ENCODE measurements at places on chromosomes 5 and 9.

GRCh38 chr5:10194083-10194482 is 55.6 kb downstream of the ATPSCKMT start:
- H3K27me3 ChIP-seq: no peaks in the 10 kb centered on the region
- no peaks in the 10 kb centered on the region for H3K36me3 ChIP-seq

DNA sequence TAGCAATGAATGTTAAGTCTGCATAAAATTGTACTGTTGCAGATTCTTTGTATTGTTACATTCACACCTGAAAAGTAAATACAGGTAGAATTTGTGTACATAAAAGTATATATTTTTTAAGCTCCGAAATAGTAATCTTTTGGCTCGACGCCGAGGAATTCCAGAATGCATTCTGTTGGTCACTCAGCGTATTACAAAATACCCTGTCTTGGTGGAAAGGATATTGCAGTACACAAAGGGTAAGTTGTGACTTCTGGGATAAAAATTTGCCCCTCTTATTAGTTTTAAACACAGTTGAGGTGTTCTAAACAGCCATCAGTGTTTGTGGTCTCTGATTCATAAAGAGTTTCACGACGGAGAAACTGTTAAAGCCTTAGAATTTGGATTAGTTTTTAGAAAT is 257.6 kb downstream of the ARHGEF28 start:
- H3K4me1 ChIP-seq: no peaks in the 10 kb centered on the region
- no peak overlapping the region for H3K4me3 ChIP-seq
- no peak for DNase-seq
- H3K27ac ChIP-seq: no peak overlapping the region
- H3K36me3 ChIP-seq: no peaks in the 10 kb centered on the region

GRCh38 chr9:71858812-71859211 is 52.2 kb downstream of the ABHD17B start:
- H3K4me1 ChIP-seq: peaks cover 31% of the 10 kb centered on the region
- peaks cover 40% of the 10 kb centered on the region for H3K36me3 ChIP-seq
- no peak for DNase-seq
- H3K27ac ChIP-seq: peak overlapping the region; percentile 79
- no peak overlapping the region for H3K4me3 ChIP-seq
- H3K27me3 ChIP-seq: no peaks in the 10 kb centered on the region

- H3K36me3 ChIP-seq: no peaks in the 10 kb centered on the region
- H3K27me3 ChIP-seq: no peaks in the 10 kb centered on the region
- DNase-seq: no peak
- no peaks in the 10 kb centered on the region for H3K4me1 ChIP-seq
These were observed 190.2 kb downstream of the ASTN2 start for GRCh38 chr9:117224695-117225094.

DNA sequence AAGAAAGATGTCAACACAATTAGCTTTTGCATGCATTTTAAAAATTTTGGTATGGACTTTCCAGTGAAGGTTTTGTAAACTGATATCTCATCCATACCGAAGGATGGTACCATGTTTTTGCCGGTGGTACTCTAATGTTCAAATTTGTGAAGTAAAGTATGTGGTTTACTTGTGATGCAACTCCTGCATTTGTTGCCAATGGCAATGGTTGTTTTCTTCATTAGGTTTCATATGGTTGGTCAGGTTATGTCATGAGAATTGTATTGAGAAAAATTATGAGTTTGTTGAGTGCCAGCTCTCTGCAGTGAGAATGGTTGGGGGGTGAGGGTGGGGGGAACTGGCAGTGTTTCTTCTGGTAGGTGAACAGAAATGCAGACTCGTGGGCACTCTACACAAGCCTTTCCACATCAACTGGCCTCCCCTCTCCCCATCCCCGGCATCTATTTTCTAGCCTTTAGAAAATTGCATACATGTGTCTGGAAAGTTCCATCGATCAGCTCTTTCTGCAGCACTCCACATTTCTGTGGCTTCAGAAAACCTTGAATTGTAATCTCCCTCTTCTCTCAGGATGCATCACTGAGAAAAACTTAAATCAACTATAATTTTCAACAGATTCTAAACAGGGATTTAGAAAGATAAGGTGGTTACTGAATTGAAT is 107.7 kb downstream of the PDE4D start:
- peaks cover 15% of the 10 kb centered on the region for H3K4me1 ChIP-seq
- no peak overlapping the region for H3K27ac ChIP-seq
- DNase-seq: no peak
- H3K4me3 ChIP-seq: no peak overlapping the region

- no peaks in the 10 kb centered on the region for H3K4me1 ChIP-seq
- no peaks in the 10 kb centered on the region for H3K36me3 ChIP-seq
- H3K27me3 ChIP-seq: peaks cover 3% of the 10 kb centered on the region
- no peak overlapping the region for H3K27ac ChIP-seq
- no peak overlapping the region for H3K4me3 ChIP-seq
These were observed 272.6 kb downstream of the ENC1 start for GRCh38 chr5:74367934-74368333.
